Activated CD4-positive, alpha-beta T cell treated with anti-CD3 and anti-CD28 coated beads for 4 hours (primary cell): ENCODE measurements at places on chromosomes 6 and 20.

DNA sequence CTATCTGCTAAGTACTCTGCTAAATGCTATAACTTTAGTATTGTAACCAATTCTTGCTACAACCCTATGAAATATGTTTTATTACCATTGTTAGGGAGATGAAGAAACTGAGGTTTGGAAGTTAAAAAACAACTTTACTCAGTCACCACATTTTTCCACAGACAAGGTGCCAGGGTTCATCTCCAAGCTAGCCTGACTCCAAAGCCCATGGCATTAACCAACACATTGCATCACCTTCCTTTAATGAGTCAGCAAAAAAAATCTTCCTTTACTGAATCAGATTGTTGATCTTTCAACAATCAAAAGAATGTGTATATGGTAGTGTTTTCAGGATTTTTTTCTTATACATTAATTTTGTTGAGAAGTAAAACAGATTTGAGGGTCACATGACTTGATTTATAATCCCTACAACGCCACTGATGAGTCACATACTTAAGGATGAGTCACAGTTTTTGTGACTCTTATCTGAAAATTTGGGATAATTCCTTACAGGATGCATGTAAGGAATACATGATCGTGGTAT lies 41.5 kb downstream of the MAN1A1 start:
- DNase-seq = no peak

GRCh38 chr20:60008130-60008808 lies 50.0 kb downstream of the CDH26 start:
- no peak for DNase-seq

DNA sequence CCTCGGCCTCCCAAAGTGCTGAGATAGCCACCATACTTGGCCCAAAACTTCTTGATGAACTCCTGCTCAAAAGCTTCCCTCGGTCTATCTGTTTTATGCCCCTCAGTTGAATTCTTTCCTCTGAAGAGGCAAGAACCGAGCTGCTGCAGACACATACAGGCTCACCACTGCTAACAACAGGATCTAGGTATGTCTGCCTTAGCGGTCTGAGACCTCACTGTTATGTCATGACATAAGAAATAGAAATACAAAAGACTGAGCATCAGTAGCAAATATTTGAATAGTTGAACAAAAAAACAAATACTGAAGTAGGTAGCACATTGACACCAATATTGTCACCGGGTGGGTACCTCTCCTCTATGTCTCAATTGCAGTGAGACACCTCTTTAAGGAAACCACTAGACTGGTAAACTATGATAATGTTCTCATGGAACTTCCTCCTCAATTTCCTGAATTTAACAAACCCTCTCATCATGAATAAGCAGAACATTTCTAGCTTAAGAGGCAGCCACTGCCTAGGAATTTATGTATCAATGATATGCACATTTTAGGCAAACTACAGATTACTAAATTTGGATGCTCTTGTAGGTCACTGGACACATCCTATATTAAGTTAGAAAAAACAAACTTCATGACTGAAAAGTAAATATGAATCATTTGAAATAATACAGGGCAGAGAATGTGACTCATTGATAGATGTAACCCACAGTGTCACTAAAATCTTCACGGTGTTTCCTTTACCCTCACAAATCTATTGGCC lies 9.4 kb upstream of the STXBP5 start:
- no peak for DNase-seq

DNA sequence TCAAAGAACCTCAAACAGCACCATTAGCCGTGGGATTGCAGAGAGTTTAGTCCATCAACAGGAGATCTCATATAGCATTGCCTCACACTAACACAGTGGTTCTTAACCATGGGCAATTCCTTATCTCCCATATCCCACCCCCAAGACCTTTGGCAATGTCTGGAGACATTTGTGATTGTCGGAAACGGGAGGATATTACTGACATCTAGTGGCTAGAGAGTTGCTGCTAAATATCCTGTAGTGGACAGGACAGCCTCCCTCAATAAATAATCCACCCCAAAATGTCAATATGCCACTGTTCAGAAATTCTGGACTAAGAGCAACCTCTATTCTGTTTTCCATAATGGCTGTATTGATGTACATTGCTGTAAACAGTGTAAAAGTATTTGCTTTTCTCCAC lies 210.1 kb upstream of the CCN2 start:
- DNase-seq = no peak

DNA sequence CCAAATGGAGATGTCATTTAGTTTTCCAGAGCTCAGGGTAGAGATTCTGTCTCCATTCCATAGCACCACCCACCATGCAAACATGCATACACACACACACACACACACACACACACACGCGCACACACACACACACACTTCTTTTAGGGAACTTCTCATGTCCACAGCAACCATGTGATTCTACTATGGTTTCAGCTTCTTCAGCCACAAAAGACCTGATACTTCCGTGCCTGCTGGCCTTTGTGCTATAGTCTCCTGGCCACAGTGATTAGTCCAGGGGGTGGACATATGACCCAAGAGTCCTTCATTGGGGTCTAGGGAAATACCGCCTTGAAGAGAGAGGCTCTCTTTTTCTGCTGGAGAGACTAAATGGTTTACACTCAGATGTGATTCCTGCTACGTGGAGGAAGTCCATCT lies 53.5 kb downstream of the CARMIL1 start:
- no peak for DNase-seq

DNA sequence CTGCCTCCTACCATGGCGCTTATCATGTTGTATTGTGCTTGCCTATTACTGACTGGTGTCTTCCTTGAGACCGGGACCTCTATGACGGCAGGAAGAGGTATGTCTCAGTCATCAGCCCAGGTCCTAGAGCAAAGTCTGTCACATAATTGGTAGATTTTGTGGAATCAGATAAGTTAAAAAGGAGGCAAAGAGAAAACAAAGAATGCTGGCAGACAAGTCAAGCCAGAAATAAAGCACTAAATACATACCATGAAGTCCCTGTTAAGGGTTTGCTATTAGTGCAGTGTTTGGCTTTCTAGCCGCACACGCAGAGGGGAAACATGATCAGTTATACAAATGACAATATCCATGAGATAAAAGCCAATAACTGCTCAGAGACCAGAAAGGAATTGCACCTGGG lies 6.0 kb downstream of the TOMM34 start:
- DNase-seq = no peak

- no peak for DNase-seq
Observed at GRCh38 chr6:37059344-37060194, 54.1 kb downstream of the FGD2 start.

DNA sequence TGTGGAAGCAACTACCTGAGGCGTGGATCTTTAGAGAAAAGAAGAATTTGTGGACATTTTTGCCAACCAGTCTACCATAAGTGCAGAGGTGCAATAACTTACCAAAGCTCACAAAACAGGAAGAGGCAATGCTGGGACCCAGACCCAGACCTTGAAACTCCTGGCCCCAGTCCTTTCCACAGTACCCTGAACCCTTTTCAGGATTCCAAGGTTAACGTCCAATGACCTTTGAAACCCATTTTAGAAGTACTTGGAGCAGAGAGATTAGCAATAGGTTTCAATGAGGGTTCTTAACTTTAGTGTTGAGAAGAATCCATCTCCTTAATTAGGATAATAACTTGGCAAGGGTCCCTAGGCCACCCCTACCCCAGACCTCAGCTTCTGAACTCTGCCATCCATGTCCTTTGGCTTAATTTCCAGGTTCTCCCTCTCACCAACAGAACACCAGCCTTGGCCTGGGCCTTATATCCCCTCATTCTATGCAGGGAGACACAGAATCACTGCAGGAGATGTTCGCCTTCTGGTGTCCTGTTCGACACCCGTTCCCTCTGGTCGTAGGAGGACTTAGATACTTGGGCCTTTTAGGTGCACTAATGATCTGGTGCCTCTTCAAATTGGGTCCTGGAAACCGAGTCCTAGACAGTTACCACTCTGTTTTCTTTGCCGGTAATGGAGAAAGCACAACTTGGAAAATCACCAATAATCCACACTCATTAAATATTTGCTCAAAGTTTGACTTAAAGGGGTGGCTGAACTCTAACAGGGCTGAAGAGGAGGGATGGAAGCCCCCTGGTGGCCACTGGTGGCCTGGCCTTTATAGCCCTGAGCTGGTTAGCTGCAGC lies 40.6 kb downstream of the ISM1 start:
- DNase-seq = peak; percentile 66

GRCh38 chr6:118750143-118750542 lies 98.8 kb upstream of the CEP85L start:
- no peak for DNase-seq

- no peak for DNase-seq
Observed at GRCh38 chr6:15264902-15265761, 19.3 kb downstream of the JARID2 start.
